ENCODE measurements at places on chromosomes 3 and 15.

- no peak for DNase-seq
These were observed 29.4 kb downstream of the ZXDC start for GRCh38 chr3:126446301-126446700.

GRCh38 chr3:197014942-197015575 is 14.6 kb downstream of the MELTF start:
- DNase-seq: no peak

DNA sequence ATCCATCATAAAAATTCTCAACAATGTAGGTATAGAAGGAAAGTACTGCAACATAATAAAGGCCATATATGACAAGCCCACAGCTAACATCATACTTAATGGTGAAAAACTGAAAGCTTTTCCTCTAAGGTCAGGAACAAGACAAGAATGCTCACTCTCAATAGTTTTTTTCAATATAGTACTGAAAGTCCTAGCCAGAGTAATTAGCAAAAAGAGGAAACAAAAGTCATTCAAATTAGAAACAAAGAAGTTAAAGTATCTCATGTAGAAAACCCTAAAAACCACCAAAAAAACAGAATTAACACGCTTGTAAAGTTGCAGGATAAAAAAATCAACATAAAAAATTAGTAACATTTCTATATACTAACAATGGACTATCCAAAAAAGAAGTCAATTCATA is 61.8 kb downstream of the MYH15 start:
- DNase-seq: no peak

- DNase-seq: no peak
These were observed 3.0 kb downstream of the CCR2 start for GRCh38 chr3:46356909-46357308.

DNA sequence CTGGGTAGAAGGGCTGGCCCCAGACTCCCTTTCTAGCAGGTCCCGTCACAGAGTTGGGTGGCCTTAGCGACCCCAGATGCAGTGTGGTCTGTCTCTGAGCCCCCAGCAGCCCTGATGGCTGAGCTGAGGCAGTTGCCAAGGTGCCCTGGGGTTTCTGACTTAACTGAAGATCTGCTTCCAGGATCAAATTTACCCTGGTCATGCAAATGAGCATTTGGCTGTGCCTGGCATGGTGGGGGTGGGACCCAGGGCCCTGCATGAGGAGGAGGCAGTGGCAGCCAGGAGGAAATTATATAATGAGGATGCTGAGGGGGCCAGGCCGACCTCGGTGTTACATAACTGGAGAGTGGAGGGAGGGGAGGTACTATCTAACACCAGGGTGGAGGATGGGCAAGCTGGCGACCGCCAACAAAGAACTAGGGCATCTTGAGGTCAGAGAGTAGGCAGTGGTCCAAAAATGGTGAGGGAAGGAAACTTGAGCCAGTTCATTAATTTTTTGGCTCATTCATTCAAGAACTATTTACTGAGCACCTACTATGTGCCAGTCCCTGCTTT is 16.4 kb downstream of the PLEKHO2 start:
- no peak for DNase-seq

GRCh38 chr3:127690823-127691452 is 18.2 kb downstream of the ABTB1 start:
- peak; percentile 51 for DNase-seq

- DNase-seq: no peak
These were observed 10.7 kb upstream of the ANXA2 start for GRCh38 chr15:60408463-60408981.

DNA sequence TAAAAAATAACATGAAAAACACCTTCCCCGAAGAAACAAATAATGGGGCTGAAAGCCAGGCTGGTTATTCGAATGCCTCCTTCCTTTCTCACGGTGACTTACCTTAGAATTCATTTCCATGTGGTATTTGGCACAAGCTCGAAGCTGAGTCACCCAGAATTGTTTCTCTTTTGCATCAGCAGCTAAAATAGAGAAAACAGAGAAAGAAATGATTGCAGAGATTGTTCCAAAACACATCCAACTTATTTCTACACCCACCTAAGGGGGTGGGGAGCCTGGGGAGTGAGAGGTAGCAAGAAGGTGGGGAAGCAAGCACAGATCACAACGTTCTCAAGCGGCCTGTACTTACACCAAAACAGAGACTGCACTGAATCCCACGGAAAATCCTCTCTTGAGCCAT is 104.7 kb downstream of the OSBPL10 start:
- peak; percentile 19 for DNase-seq

- no peak for DNase-seq
These were observed 986.0 kb downstream of the ROBO2 start for GRCh38 chr3:78025916-78026315.

Measured in HS-27A (cell line).